ENCODE measurements at places on chromosomes 11 and 22.

DNA sequence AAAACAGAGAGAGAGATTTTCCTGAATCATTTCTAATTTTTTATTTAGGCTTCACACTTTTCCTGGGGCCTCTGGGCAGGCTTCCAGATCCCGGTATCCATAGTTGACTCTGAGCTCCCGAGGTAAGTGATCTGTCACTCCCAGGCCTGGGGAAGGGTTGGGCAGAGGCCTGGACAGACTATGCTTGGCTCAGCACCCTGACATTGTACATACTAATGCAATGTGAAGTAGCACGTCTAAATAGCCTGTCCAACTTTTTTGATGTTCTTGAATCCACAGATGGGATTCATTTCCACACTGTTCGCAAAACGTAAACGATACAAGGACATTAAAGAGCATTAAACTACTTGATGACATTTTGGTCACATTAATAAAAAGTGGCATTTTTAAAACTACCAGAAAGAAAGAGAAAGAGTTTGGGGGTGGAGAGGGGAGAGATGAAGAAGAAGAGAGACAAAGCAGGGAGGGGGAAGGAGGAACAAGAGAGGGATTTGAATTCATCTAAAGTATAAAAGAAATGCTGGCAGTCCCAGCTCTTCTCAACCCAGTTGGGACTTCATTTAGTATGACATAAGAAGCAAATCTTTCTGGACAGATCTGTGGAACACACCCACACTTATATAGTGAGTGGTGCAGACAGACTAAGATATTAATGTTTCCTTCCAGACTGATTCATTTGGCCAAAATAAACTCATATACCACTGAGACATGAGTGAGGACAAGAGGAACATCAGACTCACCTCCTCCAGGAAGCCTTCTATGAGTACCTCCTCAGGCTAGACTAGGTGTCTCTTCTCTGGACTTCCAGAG is 514.2 kb downstream of the SOX6 start:
- DNase-seq, result no peak

DNA sequence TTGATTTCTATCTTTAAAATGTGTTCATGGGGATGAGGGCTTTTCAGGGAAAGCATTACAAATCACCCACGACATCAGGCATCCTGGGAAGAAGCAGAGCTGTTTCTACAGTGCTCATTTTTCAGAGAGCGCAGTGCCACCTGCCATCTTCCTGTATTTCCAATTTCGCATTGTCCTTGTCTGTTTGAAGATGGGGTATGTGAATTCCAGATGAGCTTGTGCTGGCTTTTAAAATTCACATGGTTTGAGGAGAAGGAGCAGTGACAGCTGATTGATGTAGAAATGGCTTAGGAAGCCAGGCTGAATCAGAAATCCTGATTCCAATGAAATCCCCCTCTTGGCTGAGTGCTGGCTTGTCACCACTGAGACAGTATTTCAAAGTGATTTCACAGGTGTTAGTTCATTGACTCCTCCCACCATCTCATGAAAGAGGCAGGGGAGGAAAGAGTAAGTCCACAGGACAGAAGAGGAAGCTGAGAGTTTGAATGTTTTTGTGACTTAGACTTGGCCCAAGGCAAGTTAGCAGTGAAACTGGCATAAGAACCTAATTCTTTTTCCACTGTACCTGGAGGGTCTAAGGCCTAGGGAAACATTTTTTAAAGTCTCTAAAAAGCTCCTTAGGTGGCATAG is 344.6 kb upstream of the C11orf87 start:
- DNase-seq, result no peak

GRCh38 chr11:2770096-2770751 is 70.4 kb upstream of the KCNQ1OT1 start:
- DNase-seq, result no peak

- no peak for DNase-seq
These were observed 24.0 kb upstream of the ROBO3 start for GRCh38 chr11:124841201-124841600.

DNA sequence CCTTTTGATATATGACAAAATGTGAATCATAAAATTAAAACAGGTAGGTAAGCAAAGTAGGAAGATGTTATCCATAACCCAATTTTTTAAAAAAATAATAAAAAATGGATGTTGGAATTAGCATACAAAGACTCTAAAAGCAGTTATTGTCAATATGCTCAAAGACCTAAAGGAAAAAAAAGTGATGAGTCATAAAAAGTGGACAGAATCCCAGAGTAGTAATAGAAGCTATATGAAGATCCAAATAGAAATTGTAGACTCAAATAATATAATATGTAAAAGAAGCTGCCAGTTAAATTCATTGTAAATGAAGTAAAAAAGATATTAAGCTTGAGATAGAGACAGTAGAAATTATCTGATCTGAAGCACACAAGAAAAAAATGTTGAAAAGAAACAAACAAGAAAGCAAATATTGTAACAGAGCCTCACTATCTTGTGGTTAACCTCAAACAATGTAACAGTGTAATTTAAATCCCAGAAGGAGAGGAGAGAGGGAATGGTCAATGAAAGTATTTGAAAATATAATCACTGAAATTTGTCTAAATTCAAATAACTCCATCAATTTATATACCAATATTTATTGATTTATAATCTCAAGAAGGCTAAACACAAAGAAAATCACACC is 773.4 kb upstream of the RAG2 start:
- no peak for DNase-seq

Measured in stimulated activated CD8-positive, alpha-beta memory T cell treated with anti-CD3 and anti-CD28 coated beads, Interleukin-7, amount 100 ng/mL, for 24 hours (primary cell).